GM12892 (cell line): ENCODE measurements at places on chromosomes 1 and 21.
A peak's percentile ranks its signal among the peaks of the same experiment; 100 is the strongest.

DNA sequence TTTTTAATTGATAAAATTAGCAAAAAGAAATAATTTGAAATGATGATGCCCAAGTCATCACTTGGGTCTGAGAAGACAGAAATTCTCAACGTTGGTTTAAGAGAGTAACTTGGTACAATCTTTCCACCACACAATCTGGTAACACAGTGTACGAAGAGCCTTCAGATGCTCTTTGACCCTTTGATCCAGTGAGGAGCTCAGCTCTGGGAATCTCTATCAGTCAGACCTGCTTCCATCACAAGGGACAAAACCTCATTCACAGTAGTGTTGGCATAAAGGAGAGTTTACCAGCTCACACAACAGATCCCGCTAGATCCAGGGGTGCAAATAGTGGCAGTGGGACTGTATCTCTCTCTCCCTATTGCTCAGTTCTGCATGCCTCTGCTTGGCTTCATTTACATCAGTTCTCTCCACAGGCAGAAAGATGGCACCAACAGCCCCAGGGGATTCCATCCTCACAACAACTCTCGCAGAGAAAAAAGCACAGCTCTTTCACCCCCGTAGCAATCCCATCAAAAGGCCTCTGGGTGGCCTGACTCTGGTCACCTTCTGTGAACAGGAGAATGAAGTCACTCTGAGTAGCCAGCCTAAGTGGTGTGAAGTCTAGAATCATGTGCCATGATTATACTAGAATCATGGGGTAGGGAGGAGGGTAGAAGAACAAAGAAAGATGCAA is 119.7 kb downstream of the ZNF281 start:
- no peak for DNase-seq

DNA sequence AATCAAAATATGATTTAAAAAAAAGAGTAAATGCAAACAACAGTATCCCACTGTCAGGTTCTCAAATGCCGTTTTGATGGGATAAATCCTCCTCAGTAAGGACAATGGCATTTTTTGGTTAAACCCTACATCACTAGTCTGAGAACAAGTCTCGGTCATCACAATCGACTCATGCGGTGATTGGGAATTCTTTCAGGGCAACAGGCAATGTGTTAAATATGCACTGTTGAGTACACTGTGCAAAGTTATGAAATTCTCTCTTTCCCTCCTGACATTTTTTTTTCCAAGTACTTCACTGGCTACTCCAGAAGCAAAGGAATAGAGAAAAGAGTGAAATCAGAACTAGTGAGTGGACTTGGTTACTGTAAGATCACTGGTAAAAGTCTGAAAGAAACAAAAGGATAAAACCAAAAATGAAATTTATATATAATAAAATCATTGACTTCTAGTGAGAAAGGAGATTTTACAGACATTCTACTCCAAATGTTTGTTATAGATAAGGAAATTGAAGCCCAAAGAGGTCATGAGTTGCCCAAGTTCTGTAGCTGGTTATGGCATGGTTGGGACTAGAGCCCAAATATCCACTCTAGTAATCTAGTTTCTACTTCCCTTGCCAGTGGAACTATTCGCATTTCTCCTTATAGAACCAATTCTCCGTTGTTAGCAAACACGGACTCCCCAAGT is 111.3 kb downstream of the TGFBR3 start:
- DNase-seq: no peak

- no peak for DNase-seq
Measured at GRCh38 chr1:202662081-202662480, 48.2 kb downstream of the SYT2 start.

- no peak for DNase-seq
Measured at GRCh38 chr1:178847396-178847849, 23.5 kb downstream of the ANGPTL1 start.

GRCh38 chr1:180178511-180179161 is 24.0 kb downstream of the QSOX1 start:
- peak; percentile 68 for DNase-seq

DNA sequence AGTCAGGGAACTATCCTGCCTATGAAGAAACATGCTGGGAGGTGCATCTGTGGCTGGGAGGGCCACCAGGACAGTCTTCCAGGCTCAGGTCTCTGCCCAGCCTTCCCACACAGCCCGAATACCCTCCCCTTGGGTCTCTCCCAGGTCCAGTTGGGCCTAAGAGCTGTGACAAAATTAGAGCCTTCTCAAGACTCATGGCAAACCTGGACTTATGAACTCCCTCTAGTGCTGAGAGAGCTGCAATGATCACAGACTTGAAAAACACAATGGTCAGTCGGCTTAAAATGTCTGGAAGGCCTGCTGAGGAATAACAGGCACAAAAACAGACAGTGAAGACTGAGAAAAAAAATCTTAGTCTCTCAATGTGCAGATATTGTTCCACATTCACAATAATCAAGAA is 325.1 kb downstream of the BRINP2 start:
- DNase-seq: no peak

GRCh38 chr21:36708286-36709029 is 9.5 kb downstream of the SIM2 start:
- DNase-seq: no peak

GRCh38 chr1:117596023-117596720 is 9.7 kb upstream of the TENT5C start:
- DNase-seq: no peak

- DNase-seq: peak; percentile 16
Measured at GRCh38 chr1:116288201-116288598, 84.8 kb upstream of the ATP1A1 start.

GRCh38 chr1:164565357-164565756 is 6.4 kb downstream of the PBX1 start:
- no peak for DNase-seq

GRCh38 chr1:18241891-18242290 is 134.3 kb downstream of the IGSF21 start:
- DNase-seq: no peak

- peak; percentile 95 for DNase-seq
Measured at GRCh38 chr1:1157426-1157913, 16.2 kb upstream of the TTLL10 start.

DNA sequence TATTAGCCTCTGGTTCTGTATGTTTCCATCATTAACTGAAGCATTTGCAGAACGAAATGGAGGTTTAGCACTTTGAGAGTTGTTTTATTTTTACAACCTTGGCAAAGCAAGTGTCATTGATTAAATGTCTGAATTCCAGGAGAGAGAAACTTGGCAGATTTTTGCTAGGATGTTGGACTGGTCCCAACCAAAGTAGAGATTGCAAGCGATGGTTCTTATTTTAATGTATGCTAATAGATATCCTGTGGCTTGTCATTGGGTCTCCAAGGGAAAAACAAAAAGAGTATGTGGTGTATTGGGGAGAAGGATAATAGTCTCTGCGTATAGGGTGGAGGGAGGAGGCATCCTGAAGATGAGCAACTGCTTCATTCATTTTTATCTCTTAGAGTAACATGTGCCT is 457.2 kb upstream of the RUNX1 start:
- DNase-seq: no peak

DNA sequence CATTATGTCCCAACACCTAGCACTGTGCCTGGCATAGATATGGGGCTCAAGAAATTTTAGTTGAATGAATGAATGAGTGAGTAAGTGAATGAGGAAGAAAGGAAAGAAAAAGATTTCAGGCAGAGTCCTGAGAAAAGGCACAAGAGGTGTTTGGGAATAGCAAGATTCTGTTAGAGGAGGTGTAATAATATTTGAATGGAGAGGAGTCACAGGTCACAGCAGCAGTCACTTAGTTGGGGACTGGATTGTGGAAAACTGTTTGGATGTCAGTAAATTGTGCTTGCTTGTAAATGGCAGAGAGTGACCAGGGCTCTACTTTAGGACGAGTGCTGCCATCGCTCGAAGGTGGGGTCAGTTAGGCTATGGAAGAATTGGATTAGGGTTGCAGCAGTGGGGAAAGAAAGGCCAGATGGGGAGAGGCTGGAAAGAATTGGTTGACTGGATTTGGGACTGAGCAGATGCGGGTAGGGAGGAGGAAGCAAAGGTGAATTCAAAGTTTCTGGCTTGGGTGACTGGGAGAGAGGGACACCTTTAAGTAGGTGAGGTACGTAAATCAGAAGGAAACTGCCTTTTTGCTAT is 9.3 kb downstream of the CDC14A start:
- DNase-seq: no peak

GRCh38 chr1:156922986-156923669 is 2.7 kb downstream of the LRRC71 start:
- no peak for DNase-seq

- DNase-seq: no peak
Measured at GRCh38 chr21:46061063-46061462, 36.8 kb upstream of the COL6A2 start.

DNA sequence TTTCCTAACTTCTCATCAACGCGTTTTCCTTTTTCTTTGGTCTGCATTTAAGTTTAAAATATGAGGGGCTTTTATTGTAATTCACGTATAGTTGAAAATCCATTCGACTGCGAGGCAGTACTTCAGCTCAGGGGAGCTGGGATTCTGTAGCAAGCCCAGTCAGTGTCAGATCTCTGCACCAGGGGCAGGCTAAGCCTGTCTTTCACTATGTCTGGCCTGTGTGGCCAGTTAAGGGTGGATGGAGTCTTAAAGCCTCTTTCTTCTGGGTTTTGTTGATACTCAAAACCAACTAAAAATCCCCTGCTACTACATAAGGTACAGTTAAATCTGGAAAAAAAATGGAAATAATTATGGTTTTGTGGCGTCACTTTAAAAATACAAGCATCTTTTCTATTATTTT is 124.7 kb downstream of the TYW3 start:
- no peak for DNase-seq

GRCh38 chr1:241638909-241639622 is 1.1 kb downstream of the CHML start:
- DNase-seq: no peak

DNA sequence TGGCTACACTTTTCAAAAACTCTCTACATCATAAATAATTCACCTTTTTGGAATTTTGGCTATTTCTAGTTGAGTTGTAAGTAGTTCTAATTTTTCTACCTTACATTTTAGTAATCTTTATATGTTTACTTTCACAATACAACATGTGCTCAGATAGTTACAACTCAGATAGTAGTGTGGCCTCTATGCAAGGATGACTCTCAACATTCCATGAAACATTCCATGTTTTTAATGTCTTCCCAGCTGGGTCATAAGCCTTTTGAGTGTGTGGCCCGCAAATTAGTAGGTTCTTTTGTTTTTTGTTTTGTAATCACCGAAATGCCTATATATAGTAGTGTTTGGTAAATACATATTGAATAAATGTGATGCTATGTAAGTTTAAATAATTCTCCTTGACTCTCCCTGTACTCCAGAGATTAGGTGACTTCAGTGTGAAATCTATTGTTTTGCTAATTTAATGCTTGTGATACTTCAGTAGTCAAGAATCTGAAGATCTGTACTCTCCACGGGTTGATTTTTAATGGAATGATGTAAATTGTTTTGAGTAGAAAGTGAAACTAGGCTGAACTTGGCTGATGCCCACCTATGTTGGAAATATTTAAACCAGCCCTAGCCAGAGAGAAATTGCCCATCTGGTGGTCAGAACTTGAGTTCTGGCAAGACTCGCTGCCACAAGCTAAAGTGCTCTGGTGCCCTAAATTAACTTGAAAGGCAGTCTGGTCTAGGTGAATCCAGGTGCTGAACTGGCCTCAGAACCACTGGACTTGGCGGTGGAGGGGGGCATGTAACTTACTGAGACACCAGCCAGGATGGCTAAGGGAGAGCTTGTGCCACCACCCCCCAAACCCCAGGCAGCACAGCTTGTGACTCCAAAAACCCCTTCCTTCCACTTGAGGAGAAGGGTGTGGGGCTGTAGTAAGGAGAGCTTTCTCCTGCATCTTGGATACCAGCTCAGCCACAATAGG is 165.6 kb downstream of the USP25 start:
- no peak for DNase-seq

DNA sequence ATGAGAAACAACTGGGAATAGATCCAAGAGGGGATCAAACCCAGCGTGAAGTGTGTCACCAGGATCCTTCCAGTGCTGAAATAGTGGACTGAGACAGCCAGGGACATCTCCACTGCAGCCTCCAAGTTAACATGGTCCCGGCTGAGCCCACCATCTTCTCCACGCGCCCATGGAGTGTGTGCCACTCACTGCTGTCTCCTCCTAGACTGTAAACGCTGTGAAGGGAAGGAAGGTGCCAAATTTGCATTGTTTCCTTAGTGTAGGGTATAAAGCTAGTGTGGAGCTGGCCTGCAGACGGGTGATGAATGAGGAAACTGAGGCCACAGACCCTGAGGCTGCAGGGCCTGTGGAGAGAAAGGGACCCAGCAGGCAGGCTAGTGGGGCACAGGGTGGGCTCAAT is 183.6 kb downstream of the FOXD2 start:
- no peak for DNase-seq

- no peak for DNase-seq
Measured at GRCh38 chr21:24899138-24899537, 708.1 kb downstream of the MRPL39 start.

DNA sequence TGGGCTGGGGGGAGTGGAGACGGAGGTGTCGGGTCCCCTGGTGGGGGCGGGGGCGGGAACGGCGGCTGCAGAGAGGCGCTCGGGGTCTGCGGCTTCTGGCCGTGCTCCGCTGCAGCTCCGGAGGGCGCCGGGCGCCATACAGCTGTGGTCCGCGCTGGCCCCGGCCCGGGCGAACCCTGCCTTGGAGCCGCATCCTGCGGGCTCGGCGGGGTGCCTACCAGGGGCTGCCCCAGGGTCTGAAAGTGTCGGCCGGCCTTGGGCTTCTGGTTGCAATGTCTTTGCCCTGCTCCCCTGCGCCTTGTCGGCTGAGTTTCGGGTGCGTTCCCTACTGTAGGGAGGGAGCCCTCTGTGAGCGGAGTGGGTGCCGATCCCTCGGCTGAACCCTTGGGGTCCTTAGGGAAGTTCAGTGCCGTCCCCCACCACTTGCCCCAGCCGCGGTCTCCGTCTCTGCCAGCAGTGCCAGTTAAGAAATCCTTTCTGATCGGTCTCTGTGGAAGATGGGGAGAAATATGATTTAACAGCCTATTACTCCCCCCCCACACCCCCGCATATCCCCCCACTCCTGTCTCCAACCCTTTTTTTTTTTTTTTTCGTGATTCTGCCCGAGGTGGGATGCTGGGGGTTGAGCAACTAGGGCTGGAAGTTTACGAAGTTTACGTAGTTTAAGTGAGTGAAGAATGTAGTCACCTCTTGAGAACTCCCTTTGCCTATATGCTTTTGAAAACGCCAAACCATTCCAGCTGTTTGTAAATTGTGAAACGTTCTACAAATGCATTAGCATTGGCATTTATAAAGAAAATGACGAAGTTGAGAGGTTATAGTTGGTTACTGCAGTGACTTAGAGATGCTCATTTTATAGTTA is 588 bp downstream of the NEXN start:
- DNase-seq: no peak
